ENCODE measurements at places on chromosomes 4 and X.
A peak's percentile ranks its signal among the peaks of the same experiment; 100 is the strongest.

DNA sequence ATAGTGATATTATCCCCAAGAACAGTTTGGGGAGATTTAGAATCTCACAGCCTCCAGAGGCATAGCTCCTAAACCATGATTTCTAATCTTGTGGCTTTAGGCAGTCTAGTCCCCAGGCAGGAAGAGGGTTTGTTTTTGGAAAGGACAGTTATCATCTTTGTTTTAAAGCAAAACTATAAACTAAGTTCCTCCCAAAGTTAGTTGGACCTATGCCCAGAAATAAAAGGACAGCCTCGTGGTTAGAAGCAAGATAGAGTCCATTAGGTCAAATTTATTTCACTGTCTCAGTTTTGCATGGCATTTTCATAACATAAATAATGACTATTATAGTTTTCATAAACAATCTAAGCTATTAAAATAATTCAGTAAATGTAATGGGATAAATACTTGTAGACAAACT is 120.5 kb downstream of the MAGEC2 start:
- no peak for DNase-seq

DNA sequence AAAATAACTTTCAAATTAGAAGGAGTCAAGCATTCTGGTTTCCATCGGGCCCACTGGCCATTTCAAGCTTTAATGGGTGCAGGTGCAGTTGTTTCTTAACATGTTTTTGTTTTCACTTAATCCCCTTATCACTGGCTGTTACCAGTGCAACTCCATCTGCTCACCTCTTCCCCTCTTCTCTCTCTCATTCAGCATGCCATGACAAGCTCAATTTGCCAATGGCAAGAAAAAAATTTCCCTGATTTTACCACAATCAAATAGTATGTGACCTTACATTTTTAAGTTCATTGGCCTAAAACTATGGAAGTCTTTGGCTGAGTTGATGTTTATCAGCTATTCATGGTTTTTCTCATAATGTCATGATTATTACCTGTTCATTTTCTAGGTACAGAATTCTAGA is 299.1 kb upstream of the BMP3 start:
- no peak for DNase-seq

- no peak for DNase-seq
Observed at GRCh38 chr4:26273616-26273980, 47.2 kb upstream of the RBPJ start.

DNA sequence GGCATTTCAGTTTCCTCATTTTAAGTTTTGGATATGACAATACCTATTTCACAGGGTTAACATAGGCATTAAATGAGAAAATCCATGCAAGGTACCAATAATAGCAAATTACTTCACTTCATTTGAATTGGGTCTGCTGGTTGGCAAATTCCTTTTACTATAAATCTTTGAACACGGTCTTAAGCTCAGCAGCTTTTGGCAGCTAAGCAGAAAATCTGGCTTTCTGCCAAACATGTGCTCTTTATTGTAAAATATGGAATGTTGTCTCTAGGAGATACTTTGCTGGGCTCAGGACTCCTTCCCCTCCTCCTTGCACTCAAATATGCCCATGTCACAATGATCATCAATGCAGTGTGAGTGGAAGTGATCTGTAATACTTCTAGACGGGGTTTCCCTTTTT is 16.8 kb upstream of the DMP1 start:
- no peak for DNase-seq

DNA sequence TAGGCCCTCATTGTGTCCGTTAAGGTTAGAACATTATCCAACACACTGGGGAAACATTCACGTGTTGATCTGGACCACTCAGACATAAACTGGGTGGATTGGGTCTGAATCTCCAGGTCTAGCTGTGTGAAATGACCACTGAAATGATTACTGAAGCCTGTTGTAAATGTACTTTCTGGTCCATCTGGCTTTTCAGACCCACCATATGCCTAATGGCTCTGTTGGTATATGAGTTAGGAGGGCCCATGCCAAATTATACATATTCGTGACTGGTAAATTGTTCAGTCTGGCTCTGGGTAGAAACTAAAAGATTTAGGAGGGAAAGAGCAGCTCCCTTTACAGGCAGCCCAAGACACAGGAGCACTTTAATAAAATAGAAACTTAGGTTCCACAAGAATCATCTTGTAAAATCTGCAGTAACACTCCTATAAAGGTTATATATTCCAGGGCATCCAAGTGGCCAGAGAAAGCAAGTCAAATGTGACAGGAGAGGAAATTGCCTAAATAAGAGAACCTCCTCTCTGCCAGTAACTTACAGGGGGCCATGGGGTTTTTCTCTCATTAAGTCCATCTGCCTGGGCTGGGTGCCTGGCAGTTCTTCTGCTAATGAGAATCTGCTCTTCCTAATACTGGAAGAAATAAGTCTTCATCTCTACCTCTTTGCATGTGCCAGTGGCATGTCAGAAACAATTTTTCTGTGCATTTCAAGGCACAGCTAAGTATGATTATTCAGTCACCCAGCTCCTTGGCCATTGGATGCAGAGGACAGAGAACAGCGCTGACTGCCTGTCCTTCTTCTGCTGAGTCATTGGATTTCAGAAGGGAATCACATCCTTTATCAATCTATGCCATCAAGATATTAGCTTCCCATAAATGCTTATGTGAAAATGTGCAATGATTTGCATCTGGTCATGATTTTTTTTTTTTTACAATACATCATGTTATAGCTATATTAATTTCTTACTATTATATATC is 112.6 kb downstream of the GLRA2 start:
- DNase-seq, result peak; percentile 60

- no peak for DNase-seq
Observed at GRCh38 chrX:17623750-17624149, 113.5 kb upstream of the SCML1 start.

GRCh38 chr4:156195914-156196313 is 242.2 kb upstream of the CTSO start:
- no peak for DNase-seq

GRCh38 chrX:49910344-49910743 is 12.1 kb upstream of the CLCN5 start:
- DNase-seq, result no peak

GRCh38 chrX:38672646-38673045 is 111.3 kb downstream of the TSPAN7 start:
- DNase-seq, result no peak

GRCh38 chrX:102042372-102043325 is 82.8 kb upstream of the TCEAL2 start:
- DNase-seq, result no peak

DNA sequence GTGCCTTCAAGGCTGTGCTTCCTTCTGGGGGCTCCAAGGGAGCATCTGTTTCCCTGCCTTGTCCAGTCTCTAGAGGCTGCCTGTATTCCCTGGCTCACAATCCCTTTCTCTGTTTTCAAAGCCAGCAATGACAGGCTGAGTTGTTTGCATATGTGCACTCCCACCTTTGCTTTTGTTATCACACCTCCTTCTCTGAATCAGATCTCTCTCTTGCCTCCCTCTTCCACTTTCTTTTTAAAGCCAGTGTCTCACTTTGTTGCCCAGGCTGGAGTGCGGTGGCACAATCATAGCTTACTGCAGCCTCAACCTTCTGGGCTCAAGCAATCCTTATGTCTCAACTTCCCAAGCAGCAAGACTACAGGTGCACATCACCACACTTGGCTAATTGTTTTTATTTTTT is 37.1 kb upstream of the LEF1 start:
- DNase-seq, result no peak

DNA sequence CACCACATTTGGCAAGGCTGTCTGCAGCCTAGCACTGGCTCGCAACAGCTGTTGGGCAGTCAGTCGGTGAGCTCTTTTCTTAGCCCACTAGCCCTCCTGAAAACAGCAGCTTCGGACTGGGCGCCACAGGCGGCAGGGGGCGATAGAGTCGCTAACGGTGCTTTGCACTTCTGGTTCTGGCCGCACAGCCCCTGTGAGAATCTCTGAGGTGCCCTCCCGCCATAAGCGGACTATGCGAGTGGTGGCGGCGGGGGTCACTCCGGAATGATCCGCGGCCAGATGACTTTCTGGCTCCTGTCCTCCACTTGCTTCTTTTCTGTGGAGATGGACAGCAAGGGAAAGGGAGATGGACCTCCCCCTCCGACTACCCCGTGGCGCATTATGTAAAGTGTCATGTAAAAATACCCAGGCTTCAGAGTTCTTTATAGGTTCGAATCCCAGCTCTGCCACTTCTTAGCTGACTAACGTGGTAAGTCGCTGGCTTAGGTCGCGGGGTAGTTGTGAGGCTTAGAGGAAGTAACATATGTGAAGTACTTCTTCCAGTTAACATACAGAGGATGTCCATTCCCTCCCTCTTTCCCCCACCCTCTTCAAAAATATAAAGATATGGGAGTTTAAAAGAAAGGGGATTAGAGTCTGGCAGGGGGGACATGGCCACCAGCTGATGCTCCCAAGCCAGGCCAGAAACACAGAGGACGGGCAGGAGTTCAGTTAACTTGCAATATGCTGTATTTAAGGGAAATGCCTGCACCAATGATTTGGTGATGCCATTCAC is 11.0 kb downstream of the ARHGAP36 start:
- DNase-seq, result peak; percentile 27

- no peak for DNase-seq
Observed at GRCh38 chr4:119643306-119644042, 14.9 kb upstream of the PDE5A start.

DNA sequence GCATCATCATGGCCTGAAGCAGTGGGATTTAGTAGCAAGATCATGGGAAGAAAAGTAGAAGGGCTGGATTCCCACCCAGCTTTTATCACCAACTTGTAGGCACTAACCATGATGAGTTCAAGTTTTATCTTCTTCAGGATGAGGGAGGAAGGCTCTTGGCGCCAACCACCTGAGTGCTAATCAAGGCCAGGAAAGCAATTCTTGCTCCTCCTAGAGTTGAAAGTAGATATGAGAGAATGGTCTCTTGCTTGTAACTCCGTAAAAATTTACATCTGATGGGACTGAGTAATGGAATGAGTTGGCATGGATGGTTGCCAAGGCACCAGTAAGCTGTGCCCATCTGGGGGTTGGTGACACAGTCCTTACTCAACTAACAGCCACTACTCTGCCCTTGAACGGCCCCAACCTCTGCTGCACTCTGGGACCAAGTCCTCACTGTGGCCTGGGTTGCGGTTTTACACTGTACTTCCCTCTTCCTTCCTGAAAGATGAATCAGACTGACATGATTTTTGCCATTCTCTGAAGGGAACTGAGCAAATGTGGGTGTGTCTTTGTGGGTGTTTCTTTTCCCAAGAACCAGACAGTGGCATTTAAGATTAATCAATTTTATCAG is 39.4 kb upstream of the NDP start:
- no peak for DNase-seq

- DNase-seq, result no peak
Observed at GRCh38 chr4:141133999-141134995, 1.0 kb upstream of the RNF150 start.

GRCh38 chr4:95552942-95553550 is 4.3 kb upstream of the UNC5C start:
- no peak for DNase-seq

- no peak for DNase-seq
Observed at GRCh38 chrX:123869488-123869887, 9.6 kb downstream of the XIAP start.

- no peak for DNase-seq
Observed at GRCh38 chr4:188934320-188934962, 795.2 kb downstream of the TRIML1 start.

GRCh38 chrX:143017272-143017671 is 8.5 kb upstream of the SPANXN4 start:
- DNase-seq, result no peak
